GM20000 (cell line): ENCODE measurements at places on chromosomes 12 and 14.

DNA sequence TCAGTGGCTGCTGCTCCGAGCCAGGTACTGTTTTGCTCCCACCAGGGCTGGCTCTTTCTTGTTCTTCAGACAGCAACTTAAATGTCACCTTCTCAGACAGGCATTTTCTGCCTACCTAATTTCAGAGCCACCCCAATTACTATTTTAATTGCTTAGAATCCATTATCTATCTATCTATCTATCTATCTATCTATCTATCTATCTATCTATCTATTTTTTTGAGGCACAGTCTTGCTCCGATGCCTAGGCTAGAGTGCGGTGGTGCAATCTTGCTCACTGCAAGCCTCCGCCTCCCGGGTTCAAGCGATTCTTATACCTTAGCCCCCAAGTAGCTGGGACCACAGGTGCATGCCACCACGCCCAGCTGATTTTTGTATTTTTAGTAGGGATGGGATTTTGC lies 58.5 kb downstream of the SPPL3 start:
- DNase-seq, result no peak

GRCh38 chr14:58950555-58950954 lies 237.9 kb upstream of the DAAM1 start:
- DNase-seq, result no peak

GRCh38 chr14:90510159-90510558 lies 113.3 kb downstream of the CALM1 start:
- no peak for DNase-seq

GRCh38 chr12:108505129-108505528 lies 9.9 kb upstream of the FICD start:
- no peak for DNase-seq

DNA sequence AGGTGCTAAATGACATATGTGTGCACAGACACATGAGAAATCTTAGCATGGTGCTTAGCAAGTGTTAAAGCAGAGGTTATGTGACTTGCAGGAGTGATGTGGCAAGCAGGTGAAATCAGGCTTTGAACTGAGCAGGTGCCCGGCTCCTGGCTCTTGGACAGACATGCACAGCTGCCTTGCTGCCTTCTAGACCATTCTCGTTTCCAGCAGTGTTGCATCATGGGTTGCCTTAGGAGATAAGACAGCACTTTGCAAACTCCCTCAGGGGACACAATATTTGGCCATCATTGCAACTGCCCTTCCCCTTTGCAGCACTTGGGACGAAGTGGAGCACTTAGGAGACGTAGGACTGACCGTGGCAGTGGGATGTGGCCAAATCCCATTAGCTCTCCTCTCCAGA lies 17.2 kb upstream of the GSC start:
- DNase-seq, result no peak

GRCh38 chr12:82517027-82517426 lies 158.7 kb downstream of the METTL25 start:
- DNase-seq, result peak; percentile 12

GRCh38 chr14:74519316-74520074 lies 25.9 kb downstream of the ISCA2 start:
- no peak for DNase-seq

- no peak for DNase-seq
These were observed 6.5 kb downstream of the TMBIM4 start for GRCh38 chr12:66163289-66163688.

DNA sequence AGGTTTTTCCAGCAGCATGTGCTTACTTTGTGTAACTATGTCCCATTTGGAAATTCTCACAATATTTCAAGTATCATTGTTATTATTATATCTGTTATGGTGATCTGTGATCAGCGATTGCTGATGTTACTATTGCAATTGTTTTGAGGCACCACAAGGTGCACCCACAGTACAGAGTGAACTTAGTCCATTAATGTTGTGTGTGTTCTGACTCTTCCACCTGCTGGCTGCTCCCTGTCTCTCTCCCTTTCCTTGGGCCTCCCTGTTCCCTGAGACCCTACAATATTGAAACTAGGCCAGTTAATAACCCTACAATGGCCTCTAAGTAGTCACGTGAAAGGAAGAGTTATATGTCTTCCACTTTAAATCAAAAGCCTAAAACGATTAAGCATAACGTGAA lies 153.9 kb downstream of the PIK3C2G start:
- DNase-seq, result no peak

DNA sequence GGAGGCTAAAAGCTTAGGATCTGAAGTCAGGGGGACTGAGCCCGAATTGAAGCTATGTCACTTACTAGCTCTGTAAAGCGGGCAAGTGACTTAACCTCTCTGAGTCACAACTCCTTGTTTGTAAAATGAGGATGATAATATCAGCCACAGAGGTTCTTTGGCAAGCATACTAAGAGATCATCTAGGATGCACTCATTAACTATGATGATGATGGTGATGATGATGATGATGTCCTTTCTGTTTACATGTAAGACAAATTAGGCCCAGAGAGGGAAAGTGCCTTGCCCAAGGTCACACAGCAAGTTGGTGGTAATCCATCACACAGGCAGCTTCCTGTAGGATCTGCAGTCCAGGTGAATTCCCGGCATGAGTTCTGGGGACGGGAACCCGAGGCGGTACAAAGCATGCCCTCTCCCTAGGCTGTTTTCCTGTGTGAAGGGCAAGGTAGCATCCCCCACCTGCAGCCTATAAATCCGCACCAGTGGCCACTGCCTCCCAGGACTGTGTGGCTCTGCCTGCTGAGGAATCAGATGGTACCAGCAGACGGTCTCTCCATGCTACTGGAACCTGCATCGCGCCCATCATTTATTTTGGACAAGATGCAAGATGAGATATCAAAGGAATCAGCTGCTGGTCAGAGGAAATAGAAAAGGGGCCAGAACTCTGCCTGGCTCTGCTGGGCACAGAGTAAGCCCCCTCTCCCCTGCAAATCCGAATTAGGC lies 55.2 kb downstream of the MAP1LC3B2 start:
- no peak for DNase-seq

- no peak for DNase-seq
These were observed 47.1 kb downstream of the EMP1 start for GRCh38 chr12:13243516-13244070.
